Caco-2 (cell line): ENCODE measurements at places on chromosomes 4 and X. TPM values are rescaled to one million over a fixed set of nuclear protein-coding genes. Genes with fewer than 3 reads are reported as not detected.

The ETDB gene
- not detected in 2 replicates for total RNA-seq

The ARAP2 gene
- total RNA-seq, result 3.9 TPM in 2 replicates

The RTL5 gene
- 2.2 and 2.5 TPM in 2 replicates for total RNA-seq

The SLITRK4 gene
- total RNA-seq, result not detected in 2 replicates

The MAGEA12 gene
- total RNA-seq, result not detected in 2 replicates

The PAGE5 gene
- total RNA-seq, result not detected in 2 replicates

The XAGE1A gene
- not detected in 2 replicates for total RNA-seq

The XPNPEP2 gene
- 0.32 TPM in 2 replicates for total RNA-seq

The FAM9B gene
- total RNA-seq, result not detected in 2 replicates

The STIM2 gene
- total RNA-seq, result 27.2 and 28.5 TPM in 2 replicates

The ZCCHC13 gene
- total RNA-seq, result not detected in 2 replicates

The GUCY1A1 gene
- not detected in 2 replicates for total RNA-seq

The SSX4 gene
- total RNA-seq, result not detected in 2 replicates

The RTL9 gene
- total RNA-seq, result 0.09 and 0.26 TPM in 2 replicates

The BMPR1B gene
- total RNA-seq, result 8.7 and 9.9 TPM in 2 replicates

The SERPINA7 gene
- not detected in 2 replicates for total RNA-seq

The RHOXF2B gene
- not detected in 2 replicates for total RNA-seq

The IRS4 gene
- not detected in 2 replicates for total RNA-seq

The KCNIP4 gene
- not detected in 2 replicates for total RNA-seq

The TMEM192 gene
- total RNA-seq, result 18.6 and 19.4 TPM in 2 replicates

The ZNF595 gene
- 17.1 and 17.3 TPM in 2 replicates for total RNA-seq

The CYSLTR1 gene
- not detected in 2 replicates for total RNA-seq

The XK gene
- 1.7 and 2.6 TPM in 2 replicates for total RNA-seq

The GRK4 gene
- 6.8 and 7.1 TPM in 2 replicates for total RNA-seq

The CFI gene
- 0.19 TPM in 1 of 2 replicates, not detected in the other for total RNA-seq

The RADX gene
- total RNA-seq, result 2.2 and 3.4 TPM in 2 replicates

The SHISA3 gene
- not detected in 2 replicates for total RNA-seq

The PPEF2 gene
- total RNA-seq, result not detected in 2 replicates

The INPP4B gene
- total RNA-seq, result 10.3 and 14.9 TPM in 2 replicates
